ENCODE measurements at places on chromosomes 2 and 18.
A peak's percentile ranks its signal among the peaks of the same experiment; 100 is the strongest.

DNA sequence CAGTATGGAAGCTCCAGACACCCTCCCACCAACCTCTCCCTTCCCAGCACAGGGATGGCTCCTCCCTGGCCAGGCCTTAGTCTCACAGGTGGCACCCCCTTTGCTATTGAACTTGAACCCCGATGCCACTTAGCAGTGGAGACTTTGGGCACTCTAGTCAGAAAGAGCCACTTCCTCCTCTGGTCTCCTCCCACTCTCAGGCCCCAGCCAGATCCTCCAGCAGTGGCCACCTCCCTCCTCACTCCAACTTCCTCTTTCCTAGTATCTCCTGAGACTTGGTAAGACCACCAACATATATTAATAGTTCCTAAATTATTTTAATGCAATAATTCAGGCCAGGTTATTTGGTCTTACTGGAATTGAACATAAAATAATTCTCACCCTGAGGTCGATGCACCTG, 437.2 kb upstream of the ID2 start:
- DNase-seq, result peak; percentile 72

DNA sequence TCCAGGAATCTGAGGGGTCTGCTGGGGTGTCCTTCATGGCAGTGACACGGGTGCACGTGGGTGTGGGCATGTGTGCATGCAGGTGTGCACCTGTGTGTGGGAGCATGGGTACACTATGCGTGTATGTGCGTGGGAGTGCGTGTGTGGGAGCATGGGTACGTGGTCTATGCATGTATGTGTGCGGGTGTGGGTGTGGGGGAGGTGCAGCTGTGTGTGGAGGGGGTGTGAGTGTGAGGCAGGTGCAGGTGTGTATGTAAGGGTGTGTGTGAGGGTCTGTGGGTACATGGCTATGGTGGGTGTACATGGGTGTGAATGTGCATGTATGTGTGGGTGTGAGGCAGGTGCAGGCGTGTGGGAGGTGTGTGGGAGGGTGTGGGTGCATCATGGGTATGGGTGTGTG, 36.3 kb downstream of the EIPR1 start:
- no peak for DNase-seq

GRCh38 chr2:162748566-162749215, 89.9 kb downstream of the KCNH7 start:
- no peak for DNase-seq

DNA sequence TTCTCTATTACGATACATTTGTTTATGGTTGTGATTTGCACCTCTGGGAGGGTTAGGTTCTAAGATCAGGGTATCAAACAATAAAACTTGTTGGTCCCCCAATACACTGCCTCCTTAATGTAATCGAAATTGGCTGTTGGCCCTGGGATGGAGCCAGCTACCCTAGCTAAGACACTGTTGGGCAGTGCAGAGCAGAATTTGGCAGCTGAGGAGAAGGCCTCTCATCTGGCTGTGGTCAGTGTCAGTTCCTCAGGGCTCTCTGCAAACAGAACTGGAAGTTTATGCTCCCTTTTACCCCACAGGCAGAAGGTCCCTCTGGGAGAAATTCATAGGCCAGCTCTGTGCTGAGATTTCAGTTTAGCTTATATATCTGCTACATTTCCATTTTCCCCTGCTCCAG, 8.6 kb upstream of the HAAO start:
- DNase-seq, result no peak

- DNase-seq, result peak; percentile 91
Observed at GRCh38 chr2:111100765-111101162, 19.9 kb upstream of the BCL2L11 start.

DNA sequence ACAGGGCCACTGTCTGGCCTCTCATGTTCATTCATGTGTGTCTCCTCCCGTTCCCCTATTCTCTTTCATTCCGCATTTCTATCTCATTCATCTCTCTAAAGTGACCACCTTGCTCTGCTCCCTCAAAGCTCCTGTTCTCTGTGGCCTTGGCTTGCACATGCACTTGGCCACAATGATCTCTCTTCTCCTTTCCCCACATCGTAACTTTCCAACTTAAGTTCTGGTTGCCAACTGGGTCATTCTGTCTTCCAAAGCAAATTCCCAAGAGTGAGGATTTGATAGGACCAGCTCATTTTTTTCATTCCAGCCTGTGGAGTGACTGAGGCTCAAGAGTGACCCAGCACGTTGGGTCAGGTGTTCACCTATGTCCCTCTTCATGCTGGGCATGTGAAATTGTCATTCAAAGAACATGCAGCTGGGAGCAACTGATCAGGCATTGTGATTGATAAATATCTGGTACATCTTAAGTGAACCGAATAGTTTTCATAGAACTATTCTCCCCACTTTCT, 14.3 kb upstream of the ITGA6 start:
- no peak for DNase-seq

- no peak for DNase-seq
Observed at GRCh38 chr2:82257796-82258555, 1953.4 kb upstream of the LRRTM1 start.

DNA sequence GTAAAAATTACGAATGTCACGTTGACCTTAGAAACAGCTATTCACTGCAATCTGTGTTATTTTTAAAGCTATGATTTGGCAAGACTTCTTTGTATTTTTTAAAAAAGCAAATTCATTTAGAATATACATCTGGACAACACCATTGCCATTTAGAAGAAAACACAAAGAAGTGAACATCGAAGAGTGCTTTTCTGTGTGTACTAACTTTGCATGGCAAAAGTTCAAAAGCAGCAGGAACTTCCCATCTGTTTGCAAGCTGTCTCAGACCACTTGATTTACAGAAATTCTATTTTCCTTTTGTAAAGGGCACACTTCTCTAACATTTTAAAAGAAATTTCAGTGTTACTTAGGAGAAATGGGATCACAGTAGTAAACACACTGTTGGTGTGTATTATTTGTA, 145.9 kb downstream of the CALCRL start:
- no peak for DNase-seq

GRCh38 chr2:26164641-26165211, 8.2 kb upstream of the GAREM2 start:
- no peak for DNase-seq

DNA sequence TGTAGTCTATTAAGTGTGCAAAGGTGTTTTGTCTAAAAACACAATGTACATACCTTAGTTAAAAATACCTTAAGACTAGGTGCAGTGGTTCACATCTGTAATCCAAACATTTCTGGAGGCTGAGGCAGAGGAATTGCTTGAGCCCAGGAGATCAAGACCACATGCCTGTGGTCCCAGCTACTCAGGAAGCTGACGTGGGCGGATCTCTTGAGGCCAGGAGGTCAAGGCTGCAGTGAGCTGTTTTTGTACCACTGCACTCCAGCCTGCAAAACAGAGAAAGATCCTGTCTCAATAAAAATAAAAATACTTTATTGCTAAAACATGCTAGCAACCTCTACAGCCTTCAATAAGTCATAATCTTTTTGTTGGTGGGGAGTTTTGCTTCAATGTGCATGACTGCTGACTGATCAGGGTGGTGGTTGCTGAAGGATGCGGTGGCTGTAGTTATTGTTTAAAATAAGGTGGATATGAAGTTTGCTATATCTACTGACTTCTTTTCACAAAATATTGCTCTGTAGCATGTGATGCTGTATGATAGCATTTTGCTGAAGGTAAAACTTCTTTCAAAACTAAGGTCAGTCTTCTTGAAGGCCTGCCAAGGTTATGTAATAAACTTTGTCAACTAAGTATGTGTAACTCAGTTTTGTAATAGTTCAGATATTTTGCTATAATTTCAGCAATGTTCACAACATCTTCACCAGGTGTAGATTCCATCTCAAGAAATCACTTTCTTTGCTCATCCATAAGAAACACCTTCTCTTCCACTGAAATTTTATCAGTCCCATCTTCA, 1238.0 kb upstream of the NRXN1 start:
- DNase-seq, result no peak

DNA sequence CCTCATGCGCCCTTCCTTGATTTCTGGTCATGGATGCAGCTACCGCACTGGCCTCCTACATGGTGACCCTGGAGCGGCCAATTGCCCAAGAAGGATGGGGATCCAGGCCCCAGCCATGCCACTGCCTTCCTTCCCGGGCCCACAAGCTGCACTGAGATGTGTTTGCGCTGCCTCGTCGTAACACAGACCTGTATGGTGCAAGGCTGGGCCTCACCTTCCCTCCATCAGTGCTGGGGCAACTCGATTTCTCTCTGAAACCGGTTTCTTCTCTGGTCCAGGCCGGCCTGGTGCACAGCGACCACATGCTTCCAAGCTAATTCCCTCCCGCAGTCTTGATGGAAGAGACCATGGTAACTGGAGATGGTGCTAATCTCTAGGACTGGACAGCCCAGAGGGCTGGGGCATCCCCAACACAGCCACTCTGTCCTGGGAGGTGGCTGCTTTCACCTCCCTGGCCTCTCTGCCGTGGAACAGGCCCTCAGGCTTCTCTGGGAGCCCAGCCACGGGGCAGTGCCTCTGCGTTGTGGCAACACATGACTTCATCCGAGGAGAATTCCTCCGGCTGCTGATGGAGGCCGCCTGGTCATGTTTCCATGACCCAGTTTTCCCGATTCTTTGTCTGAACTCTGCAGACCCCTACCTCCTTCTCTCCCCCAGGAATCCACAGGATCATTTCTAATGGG, 184.2 kb downstream of the GLI2 start:
- DNase-seq, result no peak

- DNase-seq, result no peak
Observed at GRCh38 chr2:189225032-189225431, 45.5 kb upstream of the COL5A2 start.

DNA sequence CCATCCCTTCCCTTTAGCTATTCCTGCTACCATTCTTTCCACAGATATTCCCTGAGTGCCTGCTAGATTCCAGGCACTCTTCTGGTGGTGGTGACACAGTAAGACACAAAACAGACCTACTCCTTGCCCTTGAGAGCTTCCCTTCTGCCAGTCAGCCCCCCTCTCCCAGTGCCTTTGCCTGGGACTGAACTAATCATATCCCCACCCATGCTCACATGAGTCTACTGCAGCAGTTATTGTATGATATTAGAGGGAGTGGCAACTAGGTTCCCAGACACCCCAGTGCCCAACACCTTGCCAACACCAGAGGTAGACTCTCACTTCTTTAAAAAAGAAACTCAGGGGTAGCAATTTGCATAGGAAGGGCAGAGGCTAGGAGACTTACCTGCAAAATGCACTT, 7.2 kb upstream of the LBH start:
- no peak for DNase-seq

- no peak for DNase-seq
Observed at GRCh38 chr2:62466503-62466854, 39.5 kb downstream of the TMEM17 start.

GRCh38 chr2:235106874-235107639, 155.2 kb downstream of the SH3BP4 start:
- DNase-seq, result peak; percentile 50

GRCh38 chr2:69013142-69013839, at the start of gene ANTXR1:
Gene ANTXR1, plus strand, starts transcription at chr2:69013179. Its CDS starts 321 bp downstream, at chr2:69013500.
- DNase-seq, result peak; percentile 9

- DNase-seq, result no peak
Observed at GRCh38 chr2:210681491-210681890, 125.1 kb downstream of the CPS1 start.

GRCh38 chr2:233655043-233655442, 16.7 kb upstream of the UGT1A9 start:
- DNase-seq, result no peak

GRCh38 chr2:157540102-157540501, 88.6 kb downstream of the ACVR1C start:
- no peak for DNase-seq

DNA sequence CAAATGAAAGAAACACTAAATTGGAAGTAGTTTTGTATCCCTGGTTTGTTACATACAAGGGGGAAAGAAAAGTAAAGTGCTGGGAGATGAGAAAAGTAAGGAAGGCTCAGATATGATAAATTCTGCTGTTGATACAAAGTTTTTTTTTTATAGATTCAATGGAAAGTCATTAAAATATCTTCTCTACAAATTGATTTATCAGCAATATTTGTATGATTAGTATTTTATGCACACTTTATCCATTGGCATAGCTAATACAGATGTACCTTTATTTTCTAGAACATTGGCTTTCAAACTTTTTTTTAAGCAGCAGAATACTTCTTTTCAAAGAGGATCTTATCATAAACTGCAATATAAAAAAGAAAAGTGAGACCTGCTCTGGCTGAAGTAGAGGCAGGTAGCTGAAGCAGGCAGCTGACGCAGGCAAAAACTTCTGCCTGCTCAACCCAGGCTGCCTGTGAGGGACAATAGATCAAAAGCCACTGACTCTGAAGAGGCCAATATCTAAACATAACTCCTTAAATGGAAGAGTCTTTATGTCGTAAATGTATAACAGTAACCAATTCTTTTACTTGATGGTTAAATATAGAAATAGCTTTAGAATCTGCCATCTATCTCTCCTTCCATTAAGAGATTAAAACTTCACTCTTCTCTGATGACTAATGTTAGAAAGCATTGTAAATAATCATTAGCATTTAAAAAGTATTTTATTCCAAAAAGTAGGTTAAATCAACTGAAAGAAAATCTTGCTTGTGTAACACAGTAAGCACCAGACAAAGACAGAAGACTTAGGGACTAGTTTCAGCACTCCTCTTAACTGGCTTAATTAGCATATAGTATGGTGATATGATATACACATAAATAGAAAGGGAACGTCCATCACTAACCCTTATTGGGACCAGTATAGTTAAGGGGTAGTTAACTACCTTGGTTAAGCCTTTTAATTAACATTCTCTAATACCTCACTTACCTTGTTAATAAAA, 174.2 kb downstream of the SLC39A10 start:
- DNase-seq, result no peak

GRCh38 chr2:160267692-160268091, 67.6 kb upstream of the ITGB6 start:
- DNase-seq, result no peak

- peak; percentile 92 for DNase-seq
Observed at GRCh38 chr2:38835990-38836389, 39.7 kb downstream of the DHX57 start.

GRCh38 chr2:74025971-74026612, 41.4 kb downstream of the TET3 start:
- peak; percentile 59 for DNase-seq

DNA sequence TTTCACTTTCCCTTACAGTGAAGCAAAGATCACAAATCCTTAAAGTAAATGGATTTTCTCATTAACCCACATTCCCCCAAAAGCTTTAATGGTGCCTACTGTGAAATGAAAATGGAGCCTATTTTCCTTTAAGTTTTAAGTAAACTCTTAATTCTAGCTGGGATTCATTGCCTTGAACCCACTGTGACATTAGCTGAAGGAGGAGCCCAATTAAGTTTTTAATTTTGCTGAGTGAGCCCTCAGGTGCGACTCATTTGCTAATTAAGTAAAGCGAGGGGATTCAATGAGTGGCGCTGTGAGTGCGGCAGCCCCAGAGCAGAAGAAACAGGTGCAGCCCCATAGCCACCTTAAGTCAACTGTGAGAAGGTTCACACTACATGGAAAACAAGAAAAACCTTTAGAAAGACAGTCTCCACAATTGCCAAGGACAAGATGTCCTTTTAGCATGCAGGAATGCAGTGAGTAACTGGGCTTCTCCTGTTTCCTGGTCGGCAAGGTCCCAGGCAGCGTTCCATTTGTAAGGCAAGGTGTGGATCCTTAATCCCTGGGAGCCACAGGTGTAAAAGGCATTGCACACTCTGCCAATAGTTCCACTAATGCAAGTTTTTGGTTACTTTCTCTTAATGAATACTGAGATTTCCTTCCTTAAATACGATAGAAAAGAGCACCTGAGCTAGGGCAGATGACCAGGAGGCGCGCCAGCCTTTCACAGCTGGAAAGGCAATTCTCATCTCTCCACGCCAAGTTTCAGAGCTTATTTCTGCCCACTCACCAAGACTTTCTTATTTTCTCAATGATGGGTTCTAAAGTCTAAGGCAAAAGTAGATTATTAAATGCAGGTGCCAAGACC, 87.7 kb downstream of the TMEM18 start:
- DNase-seq, result no peak
